Osteocyte (in vitro differentiated cells): ENCODE measurements at places on chromosomes 4 and X. TPM values are rescaled to one million over a fixed set of nuclear protein-coding genes. Genes with fewer than 3 reads are reported as not detected.

DNA sequence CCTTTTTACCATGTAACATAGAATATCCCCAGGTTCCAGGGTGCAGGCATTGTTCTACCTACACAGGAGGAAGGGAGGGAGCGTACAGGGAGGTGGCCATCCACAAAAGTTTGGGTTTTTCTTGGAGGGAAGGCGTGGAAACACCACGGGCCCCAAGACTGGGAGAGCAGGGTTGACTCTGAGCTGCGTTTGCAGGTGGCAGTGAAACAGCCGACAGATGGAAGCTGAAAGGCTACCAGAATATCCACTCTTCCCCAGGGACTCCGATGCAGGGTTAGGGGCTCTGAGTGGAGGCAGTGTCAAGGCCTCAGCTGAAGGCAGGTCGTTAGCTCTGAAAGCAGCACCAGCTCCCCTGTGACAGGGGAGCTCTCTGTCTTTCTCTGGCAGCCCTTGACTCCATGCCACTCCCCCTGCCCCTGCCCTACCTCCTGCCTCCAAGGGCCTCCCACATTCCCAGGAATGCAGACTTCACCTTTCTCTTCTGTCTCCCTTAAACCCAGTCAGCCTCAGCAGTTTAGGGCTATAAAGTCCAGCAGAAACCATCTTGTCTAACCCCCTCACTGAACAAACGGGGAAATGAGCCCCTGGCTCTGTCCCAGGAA is 14.0 kb upstream of the GLOD5 start:
- H3K4me3 ChIP-seq: no peak overlapping the region
- no peaks in the 10 kb centered on the region for H3K36me3 ChIP-seq
- no peak for DNase-seq
- H3K4me1 ChIP-seq: no peaks in the 10 kb centered on the region
- H3K27ac ChIP-seq: no peak overlapping the region
- H3K27me3 ChIP-seq: peaks cover 2% of the 10 kb centered on the region

GRCh38 chr4:17324386-17324830 is 187.5 kb downstream of the QDPR start:
- no peak overlapping the region for H3K27ac ChIP-seq
- H3K27me3 ChIP-seq: peaks cover 17% of the 10 kb centered on the region
- H3K4me3 ChIP-seq: no peak overlapping the region

DNA sequence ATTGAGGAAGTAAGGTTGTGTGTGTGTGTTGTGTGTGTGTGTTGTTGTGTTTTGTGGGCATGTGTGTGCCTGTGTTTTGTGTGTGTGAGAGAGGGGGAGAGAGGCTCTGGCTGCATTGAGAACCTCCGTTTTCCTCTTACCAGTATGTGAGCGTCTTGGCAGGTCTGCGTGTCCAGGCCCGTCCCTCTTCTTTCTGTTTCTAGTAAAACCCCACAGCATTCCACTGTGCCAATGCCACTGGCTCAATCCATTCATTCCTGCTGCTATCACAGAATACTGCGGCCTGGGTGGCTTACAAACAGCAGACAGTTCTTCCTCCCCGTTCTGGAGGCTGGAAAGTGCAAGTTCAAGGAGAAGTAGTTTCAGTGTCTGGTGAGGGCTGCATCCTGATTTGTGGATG is 15.5 kb upstream of the HTRA3 start:
- H3K36me3 ChIP-seq: no peaks in the 10 kb centered on the region
- no peak overlapping the region for H3K27ac ChIP-seq
- peaks cover 5% of the 10 kb centered on the region for H3K27me3 ChIP-seq

The FABP2 gene
- 0.13 TPM in 1 of 2 replicates, not detected in the other for total RNA-seq

The RS1 gene
- total RNA-seq: not detected in 2 replicates

The SERPINA7 gene
- total RNA-seq: not detected in 2 replicates

The SERTM2 gene
- total RNA-seq: not detected in 2 replicates

The ATP7A gene
- 16.2 and 17.6 TPM in 2 replicates for total RNA-seq
